T-helper 17 cell (primary cell): ENCODE measurements at places on chromosomes 5 and 9.

GRCh38 chr5:65474130-65474711, 7.5 kb downstream of the ADAMTS6 start:
- no peak for DNase-seq

DNA sequence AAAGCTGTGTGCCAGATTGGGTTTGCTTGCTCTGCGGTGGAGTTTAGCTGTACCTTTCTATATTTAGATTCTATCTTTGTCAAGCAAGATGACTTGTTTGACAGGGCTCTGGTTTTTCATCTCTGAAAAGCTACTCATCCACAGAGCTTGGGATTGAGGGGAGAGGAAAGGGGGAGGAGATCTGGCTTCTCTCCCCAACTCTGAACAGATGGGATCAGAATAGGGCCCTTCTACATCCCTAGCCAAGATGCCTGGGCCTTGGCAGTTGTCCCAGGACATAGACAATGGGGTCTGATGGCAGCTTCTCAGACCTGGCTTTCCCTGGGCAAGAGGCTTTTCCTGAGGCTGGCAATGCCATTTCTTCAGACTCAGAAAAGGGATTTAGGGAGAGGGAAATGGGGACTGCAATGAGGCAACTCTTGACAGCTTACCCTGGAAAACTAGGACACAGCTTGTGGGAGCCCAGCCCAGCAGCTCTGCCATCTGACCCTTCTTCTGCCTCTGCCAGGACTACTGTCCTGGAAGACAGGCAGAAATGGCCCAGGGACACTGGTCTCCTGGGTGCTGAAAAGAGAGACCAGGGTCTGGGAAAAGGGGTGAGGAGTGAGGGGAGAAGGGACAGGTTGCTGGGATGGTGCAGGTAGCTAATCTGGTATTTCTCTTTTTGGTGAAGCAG, 50.2 kb upstream of the ASTN2 start:
- DNase-seq: no peak

GRCh38 chr5:45038366-45038987, 229.7 kb downstream of the MRPS30 start:
- no peak for DNase-seq

DNA sequence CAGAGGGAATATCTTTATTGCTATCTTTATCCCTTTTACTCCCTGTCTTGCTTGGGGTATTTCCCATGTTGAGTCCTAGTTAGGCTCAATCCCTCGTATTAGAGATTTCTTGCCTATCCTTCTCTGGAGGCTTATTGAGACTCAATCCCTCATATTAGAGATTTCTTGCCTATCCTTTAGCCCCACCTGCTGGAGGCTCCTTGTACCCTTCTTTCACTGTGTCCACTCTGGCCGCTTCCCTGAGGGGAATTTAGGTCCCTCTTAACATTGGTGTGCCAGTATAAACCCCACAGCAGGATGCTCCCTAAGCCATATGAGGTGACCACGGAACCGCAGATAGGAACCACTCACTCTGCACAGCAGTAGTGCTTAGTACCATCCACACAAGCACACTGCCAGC, 110.7 kb upstream of the MAMDC2 start:
- no peak for DNase-seq

- DNase-seq: no peak
Observed at GRCh38 chr9:87844506-87844905, 38.2 kb upstream of the SPATA31E1 start.

DNA sequence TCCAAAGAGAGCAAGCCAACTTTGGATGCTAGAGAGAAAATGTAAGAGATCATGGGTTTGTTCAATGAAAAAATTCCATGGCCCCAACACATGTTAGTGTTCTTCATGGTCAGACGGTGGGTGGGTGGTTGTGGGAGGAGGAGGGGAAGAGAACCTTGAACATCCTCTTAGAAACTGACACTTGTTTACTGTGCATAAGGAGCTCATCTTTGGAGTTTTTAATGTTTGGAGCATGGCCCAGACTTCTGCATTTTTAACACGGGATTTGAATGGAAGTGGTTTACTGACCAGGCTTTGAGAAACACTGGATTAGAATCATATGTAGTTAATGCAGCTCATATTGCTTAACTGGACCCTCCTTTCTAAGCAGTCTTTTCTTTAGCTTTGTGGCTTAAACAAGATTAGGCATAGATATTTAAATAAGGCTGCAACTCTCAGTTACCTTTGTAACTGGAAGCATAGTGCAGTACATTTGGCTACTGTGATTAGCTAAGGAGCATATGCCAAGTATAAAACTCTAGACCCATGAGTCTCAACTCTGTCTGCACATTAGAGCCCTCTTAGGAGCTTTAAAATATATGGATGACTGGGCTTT, 60.1 kb downstream of the FOCAD start:
- DNase-seq: no peak

DNA sequence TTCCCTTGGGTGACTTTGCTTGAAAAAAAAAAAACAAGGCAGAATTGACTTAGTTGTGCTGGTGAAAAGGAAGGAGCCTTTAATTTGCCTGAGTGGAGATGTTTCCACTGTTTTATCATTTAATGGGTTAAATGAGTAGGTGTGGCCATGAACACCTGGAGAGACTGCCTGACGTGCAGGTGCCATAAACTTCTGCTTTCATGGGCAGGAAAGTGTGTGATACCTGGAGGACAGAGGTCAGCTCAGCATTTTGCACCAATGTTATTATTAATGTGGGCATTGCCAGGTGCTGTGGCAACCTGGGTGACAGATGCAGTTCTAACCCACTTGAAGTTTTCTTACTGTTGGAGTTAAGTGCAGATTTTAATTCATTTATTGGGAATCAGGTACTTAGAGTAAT, 145.4 kb downstream of the CD180 start:
- DNase-seq: no peak

DNA sequence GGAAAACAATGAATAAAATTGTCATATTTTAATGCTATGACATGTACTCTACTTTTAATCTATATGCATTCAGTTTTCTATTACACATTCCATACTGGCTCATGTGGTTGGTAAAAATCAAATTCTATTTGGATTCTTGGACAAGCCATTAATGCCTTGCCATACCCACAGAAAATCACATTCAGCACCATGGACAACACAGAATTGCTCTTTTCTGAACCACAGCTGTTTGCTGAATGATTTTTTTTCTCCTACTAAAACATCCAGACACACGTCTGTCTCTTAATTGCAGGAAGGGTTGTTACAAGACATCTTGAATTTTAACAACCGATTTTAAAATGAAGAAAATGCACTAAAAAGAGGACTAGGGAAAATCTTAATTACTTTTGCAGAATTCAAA, 675.6 kb downstream of the BRINP1 start:
- no peak for DNase-seq

- DNase-seq: no peak
Observed at GRCh38 chr5:73376618-73377170, 71.9 kb downstream of the FOXD1 start.
